ENCODE measurements at places on chromosomes 1 and 21. TPM values are rescaled to one million over a fixed set of nuclear protein-coding genes. Genes with fewer than 3 reads are reported as not detected.

Gene C1orf115
- 10.7 TPM for total RNA-seq

- no peak for DNase-seq
These were observed 131.5 kb upstream of the FGGY start for GRCh38 chr1:59165353-59165752.

DNA sequence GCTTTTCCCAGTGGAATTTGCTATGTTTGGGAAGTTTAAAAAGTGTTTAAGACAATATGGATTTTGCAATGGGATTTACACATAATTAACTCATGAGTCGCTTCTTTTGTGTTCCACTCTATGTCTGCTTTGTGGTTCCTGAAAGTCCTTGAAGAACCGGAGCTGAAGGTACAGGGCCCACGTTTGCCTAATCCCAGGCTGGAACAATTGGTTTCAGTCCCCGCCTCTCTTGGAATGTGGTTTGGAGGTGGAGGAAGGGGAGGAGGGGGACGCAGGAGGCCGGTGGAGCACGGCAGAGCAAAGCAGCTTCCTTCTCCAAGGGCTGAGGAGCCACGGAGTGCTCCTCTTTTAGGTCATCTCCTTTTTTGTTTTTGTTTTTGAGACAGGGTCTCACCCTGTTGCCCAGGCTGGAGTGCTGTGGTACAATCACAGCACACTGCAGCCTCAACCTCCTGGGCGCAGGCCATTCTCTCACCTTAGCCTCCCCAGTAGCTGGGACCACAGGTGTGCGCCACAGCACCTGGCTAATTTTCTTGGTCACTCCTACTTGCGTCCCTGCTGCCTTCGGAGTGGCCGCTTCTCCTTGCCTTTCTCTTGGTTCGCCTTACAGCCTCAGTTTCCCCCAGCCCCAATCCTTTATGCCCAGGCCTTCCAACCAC, 129.5 kb upstream of the ERRFI1 start:
- peak; percentile 89 for DNase-seq

GRCh38 chr1:158952416-158952815, 21.1 kb downstream of the PYHIN1 start:
- no peak for DNase-seq

Gene ZBTB8B
- not detected for total RNA-seq

Gene UBE2U
- total RNA-seq, result 0.10 TPM

DNA sequence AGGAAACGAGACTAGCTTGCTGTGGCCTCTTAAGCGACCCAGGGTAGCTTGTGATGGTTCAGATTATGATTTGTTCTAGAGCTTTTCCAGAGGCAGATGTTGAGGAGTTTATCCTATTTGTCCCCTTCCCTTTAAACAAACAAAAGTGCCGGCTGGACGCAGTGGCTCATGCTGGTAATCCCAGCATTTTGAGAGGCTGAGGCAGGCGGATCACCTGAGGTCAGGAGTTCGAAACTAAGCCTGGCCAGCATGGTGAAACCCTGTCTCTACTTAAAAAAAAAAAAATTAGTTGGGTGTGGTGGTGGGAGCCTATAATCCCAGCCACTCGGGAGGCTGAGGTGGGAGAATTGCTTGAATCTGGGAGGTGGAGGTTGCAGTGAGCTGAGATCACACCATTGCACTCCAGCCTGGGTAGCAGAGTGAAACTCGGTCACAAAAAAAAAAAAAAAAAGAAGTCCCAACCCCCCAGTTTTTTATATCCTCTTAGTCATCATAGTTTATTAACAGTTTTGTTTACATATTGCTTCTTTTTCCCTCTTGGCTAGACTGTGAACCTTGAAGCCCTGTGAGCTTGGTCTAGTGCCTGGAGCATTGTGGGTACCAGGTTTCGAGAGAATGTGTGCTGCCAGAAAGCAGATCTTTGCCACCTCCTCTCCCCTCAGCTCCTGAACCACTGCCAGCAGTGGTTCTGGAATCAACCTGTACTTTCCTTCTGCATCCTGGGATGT, 29.8 kb downstream of the MAPKAPK2 start:
- peak; percentile 97 for DNase-seq

GRCh38 chr1:2494323-2494693, 18.2 kb downstream of the PLCH2 start:
- peak; percentile 83 for DNase-seq

- no peak for DNase-seq
These were observed 4.4 kb downstream of the PLEKHO1 start for GRCh38 chr1:150154143-150154542.

Gene ZNF124
- 79.2 TPM for total RNA-seq

GRCh38 chr1:7922301-7922700, 18.3 kb downstream of the TNFRSF9 start:
- peak; percentile 36 for DNase-seq

- DNase-seq, result peak; percentile 72
These were observed 686 bp upstream of the ZNF281 start for GRCh38 chr1:200410566-200410878.

DNA sequence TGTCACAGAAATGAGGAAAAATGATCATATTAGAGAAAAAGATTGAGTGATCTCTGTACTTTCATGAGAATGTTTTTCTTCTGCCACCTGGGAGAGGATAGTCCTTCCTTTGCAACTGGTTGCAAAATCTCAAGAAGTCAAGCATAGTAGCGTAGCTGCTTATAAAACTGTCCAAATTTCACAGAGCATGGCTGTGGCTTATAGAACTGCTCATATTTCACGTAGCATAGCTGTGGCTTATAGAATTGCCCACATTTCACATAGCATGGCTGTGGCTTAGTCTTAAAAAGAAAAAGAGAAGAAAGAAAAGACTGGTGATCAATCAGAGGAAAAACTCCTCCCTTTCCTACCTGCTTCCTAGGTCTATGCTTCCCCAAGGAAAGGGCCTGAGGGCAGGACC, 329.5 kb downstream of the SIPA1L2 start:
- no peak for DNase-seq

Gene TRABD2B
- total RNA-seq, result 1.6 TPM

DNA sequence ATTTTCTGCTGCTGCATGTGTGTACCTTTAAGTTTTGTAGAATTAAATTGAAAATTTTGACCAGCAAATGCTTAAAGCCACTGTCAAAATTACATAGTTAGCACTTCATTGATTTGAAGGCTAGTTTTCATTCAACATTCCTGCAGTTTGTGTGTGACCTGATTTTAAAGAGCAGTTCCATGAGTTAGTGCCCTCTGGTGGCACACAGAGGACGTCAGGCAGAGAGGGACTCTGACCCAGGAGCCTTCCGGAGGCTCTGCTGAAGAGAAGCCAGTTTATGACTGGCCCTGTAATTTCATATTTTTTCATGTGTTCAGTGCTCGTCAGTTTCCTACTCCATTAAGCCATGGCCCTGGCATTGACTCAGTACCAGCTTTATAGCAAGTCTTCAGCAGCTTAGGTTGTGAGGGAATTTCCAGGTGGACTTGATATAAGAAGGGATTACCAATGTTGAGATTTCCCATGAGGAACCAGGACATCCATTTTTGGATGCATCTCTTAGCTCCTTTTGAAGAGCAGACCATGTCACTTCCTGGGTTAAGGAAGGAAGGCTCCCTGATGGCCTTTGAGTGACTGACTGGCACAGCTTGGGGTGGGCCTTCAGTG, 104.7 kb downstream of the CAMTA1 start:
- peak; percentile 62 for DNase-seq

DNA sequence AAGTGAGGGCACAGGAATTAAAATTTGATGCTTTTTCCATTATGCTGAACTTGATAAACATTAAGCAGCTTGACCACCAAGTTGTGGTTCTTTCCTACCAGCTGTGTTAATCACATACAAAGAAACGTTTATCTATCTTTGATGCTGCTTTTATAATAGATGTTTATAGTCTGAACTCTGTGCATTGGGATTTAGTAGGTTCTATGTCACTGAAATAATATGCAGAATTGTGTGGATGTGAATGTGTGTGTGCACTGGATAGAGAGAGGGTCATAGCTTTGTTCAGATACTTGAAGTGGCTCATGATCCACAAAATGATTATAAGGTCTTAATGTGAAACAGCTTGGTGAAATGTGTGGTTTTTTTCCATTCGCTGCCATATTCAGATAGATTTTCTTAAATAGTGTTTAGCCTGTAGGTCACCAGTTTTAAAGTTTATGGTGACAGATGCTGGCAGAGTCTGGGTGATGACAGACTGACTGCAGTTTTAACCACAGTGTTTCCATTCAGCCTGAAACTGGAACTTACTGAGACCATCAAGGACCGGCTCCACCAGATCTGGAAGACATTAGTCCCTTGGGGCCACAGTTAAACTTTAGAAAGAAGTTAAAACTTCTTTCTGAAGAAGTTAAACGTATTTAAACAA, 10.2 kb downstream of the DDI2 start:
- DNase-seq, result no peak

Gene PODN
- 0.40 TPM for total RNA-seq

Gene SPATA17
- total RNA-seq, result 3.8 TPM

- DNase-seq, result no peak
These were observed 407.5 kb downstream of the SETD4 start for GRCh38 chr21:35652872-35653271.

Data from renal cortical epithelial cell (primary cell).